HTR-8/SVneo (cell line): ENCODE measurements at places on chromosomes 7 and 10.

GRCh38 chr10:78898341-78899097, 170.2 kb upstream of the ZMIZ1 start:
- DNase-seq: no peak

- no peak for DNase-seq
Measured at GRCh38 chr7:75687246-75688088, 51.3 kb downstream of the HIP1 start.

DNA sequence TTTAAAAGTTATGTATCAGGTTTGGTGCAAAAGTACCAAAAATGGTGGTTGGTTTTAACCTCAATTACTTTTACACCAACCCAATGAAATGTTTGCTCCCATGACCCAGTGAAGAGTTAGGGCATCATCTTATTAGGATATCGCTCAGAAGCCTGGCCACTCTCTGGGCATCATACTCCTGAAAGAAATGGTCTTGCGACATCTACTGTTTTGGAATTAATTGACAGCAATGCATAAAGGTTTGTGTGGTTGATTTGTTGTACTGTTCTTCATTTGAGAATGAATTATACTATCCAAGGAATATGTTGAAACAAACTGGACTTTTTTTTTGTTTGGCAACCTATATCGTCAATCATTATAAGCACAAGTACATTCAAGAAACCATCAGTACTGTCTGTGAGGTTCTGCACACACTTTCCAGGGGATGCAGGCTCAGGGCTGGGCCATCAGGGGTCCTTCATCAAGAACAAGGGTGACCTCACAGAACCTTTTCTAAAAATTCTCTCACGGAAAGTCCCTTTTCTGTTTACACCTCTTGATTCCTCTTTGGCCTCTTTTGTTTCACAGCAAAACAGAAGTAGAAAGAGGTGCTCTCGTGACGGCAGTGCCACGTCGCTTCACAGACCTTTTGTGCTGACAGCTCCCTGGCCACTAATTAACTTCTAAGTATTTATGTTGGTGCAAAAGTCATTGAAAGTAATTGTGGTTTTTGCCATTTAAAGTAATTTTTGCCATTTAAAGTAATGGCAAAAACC, 117.2 kb upstream of the KLF6 start:
- DNase-seq: no peak

DNA sequence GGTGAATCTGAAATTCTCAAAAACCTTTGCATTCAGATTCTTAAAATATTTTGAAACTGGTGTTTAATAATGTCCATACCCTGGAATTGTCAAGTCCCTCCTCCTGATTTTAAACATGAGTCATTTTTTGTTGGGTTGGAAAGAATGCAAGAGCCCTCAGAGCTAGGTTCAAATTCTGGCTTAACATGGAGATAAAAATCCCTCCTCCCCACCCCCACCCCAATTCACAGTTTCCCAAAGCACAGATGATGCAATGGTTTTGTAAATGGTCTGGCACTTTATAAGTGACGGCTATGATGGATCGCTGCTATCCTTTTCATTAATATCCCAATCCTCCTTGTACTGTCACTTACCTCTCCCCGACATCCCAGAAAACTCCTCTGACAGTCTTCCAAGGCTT, 332.8 kb downstream of the PLXNA4 start:
- DNase-seq: no peak

DNA sequence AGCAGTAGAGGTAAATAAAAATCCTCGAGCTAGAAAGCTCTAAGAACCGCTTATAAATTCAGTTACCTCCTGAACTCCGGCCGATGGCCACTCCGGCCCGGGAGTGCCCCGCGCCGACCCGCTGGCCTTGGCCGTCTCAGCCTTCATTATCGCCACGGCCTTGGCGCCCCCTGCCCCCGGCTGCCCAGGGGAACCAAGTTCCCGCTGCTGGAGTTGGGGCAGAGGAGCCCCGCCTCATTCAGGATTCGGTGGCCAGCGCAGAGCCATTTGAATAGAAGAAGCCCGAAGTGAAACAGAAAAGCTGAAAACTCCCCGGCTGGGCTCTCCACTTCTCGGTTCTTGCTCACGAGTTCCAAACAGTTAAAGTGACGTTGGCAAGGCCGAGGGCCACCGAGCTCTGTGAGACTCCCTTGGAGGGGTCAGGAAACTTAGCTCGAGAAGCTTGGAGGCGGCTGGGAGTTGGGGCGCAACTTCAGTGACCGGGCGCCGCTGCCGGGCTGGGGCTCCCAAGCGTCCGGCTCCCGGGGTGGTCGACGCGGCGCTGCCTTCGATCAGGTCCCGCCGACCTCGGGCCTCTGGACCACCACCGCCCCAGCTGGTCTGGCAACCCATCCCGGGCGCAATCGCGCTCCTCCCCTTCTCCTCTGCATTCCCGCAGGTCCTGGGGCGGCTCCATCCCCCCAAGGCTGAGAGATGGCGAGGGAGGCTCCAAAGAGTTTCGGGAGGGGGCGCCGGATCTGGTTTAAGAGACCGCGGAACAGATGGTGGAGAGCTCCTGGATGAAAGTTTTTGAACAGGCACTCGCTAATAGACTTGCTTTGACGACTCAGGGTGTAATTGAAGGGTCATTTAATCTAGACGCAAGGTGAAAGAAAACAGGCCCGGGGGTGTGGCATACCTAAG, 5.8 kb upstream of the FEZF1 start:
- DNase-seq: no peak

DNA sequence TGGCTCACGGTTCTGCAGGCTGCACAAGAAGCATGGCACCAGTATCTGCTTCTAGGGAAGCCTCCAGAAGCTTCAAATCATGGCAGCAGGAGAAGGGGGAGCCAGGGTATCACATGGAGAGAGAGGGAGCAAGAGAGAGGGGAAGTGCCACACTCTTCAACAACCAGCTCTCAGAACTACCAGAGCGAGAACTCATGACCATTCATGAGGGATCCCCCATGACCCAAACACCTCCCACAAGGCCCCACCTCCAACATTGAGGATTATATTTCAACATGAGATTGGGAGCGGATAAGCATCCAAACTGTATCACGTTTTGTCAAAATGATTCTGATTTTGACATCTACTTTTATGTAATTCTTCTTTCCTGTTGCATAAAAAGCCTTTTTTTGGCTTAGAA, 38.5 kb downstream of the CREM start:
- DNase-seq: no peak

DNA sequence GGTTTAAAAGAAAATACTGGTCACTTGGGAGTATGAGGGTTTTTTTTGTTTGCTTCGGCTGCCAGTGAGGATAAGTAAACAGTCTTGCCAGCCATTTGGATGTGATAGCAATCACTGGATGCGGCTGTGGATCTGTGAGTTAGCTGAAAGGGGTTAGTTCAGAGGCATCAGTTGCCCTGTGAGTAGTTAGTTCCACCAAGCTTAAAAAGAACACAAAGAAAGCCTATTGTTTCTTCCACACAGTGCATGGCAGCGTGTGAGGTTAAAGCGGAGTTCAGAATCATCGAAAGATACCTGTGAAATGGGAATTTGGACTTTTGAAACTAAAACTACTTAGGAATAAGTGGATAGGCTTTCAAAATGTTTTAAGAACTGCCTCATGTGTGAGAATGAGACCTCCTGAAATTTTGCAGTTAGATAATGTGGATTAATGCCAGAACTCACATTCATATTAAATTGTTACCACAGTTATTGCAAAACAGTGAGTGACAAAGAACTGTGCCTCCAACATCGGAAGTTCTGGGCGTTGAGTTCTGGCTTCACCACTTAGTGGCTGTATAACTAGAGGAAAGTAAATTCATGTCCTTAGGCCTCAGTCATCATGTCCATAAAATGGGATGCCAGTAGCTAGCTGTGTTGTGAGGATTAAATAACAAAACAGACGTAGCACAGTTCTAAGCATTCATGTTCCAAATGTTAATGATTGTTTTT, 31.3 kb downstream of the KIAA1217 start:
- no peak for DNase-seq

DNA sequence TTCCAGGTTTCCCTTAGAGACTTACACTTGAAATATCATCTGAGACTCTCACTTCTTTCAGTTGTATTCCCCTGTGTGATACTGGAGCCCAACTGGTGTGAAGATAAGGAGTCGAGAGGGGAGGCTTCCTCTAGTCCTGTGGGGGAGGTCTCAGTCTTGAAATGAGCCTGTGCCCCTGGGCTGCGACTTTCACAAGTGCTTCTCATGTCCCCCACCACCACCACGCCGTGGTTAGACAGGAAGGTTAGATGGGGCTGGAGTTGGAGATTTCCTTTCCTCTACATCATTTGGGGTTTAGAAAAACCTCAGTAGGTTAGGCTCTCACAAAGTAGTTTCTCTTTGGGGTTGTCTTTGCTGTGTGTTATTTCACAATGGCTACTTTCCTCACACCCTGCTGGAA, 25.6 kb upstream of the MKX start:
- no peak for DNase-seq

DNA sequence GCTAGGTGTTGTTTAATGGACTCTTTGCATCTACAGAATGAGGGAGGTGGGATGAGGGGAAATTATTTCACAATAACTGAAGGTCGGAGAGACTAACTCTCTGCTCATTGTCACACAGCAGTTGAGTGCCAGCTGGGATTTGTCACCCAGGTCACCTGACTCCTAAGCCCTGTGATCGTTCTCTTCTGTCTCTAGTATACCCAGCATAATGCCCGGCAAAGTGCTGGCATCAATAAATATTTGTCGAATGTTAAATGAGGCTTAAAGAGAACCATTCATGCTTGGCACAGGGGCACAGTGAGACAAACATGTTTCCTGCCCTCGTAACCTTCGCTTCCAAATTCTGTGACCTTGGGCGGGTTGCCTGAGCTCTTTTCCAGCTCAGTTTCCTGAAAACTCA, 70.8 kb downstream of the TCF7L2 start:
- no peak for DNase-seq

DNA sequence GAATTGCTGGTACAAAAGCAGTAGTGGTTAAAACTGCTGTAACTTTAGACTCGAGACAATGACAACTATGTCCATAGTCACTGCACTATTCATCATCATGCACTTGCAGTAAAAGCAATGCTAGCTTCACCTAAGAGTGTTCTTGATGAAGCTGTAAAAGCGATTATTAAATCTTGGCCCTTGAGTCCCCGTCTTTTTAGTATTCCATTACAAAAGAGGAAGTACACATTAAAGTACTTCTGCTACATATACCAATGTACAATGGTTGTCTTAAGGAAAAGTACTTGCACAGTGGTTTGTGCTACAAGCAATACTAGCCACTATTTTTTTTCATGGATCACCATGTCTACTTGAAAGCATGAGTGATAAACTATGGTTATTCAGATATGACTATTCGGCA, 78.3 kb downstream of the ATAD1 start:
- DNase-seq: no peak

- no peak for DNase-seq
Measured at GRCh38 chr7:134692344-134692705, 45.7 kb downstream of the BPGM start.

DNA sequence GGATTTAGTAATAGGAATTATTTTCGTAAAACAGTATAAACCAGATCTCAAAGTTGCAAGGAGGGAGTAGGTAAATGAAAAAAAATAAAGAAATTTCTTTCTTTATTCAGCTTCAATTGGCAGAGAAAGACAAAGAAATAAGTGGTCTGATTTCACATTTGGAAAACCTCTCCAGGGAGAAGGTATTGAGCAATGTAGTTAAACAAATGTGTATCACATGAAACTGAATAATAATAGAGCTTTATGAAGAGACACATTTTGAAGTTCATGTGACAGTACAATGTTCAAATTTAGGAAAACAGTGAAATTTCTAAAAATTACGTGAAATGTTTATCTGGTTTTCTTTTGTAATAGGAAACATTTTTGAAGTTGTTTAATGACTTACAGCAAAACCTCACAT, 63.0 kb downstream of the TAX1BP1 start:
- no peak for DNase-seq

- DNase-seq: no peak
Measured at GRCh38 chr10:99375426-99375825, 46.3 kb downstream of the CNNM1 start.

- DNase-seq: no peak
Measured at GRCh38 chr7:132102942-132103341, 473.3 kb downstream of the PLXNA4 start.

DNA sequence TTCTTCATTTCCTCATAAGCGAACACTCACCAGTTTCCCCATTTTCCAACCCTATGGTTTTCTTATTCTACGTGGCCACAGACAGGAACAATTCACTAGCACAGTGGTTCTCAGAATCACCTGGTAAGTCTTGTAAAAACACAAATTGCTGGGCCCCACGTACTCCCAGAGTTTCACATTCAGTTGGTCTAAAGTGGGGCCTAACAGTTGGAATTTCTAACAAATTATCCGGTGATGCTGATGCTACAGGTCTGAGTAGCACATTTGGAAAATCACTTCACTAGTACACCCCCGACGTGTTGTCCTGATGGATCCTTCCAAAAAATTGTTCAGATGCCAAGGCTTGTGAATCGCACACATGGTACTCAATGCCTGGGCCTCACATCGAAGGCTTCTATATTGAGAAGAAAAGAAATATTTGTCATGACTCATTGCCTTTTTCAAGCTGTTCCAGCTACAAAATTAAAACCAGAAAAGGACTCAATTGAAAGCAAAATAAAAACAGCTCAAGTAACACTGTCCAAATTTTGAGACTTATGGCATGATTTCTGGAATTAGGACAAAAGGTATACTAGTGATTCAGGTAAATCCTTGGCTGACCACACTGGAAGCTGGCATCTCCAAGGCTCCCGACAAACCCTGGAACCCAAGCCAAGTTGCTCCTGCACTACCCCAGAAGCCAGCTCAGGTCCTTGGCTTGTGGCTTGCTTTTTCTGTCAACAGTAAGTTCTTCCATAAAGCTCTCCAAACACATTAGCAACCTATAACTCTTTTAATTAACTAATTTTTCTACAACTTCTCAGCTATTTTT, 12.9 kb upstream of the VIM start:
- DNase-seq: no peak

DNA sequence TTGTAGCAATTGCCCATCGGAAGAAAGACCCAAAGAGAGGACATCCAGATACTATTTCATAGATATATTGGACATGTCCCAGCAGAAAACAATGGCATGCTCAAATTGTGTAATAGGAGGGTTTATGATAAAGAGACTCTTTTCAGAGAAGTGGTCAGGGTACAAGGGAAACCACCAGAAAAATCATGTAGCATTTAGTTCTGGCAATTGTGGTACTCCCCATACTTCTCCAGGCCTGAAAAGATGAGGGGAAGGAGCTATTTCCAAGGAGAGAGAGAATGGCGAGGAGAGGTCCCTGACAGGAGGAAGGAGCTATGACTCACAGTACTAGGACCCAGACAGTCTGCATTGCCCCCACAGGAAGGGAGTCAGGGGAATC, 68.4 kb upstream of the ADO start:
- DNase-seq: no peak

- peak; percentile 6 for DNase-seq
Measured at GRCh38 chr7:120733143-120733542, 124.8 kb downstream of the TSPAN12 start.

GRCh38 chr7:114539575-114539974, 125.0 kb downstream of the FOXP2 start:
- no peak for DNase-seq

GRCh38 chr10:103679096-103679790, 176.1 kb downstream of the SH3PXD2A start:
- no peak for DNase-seq
